Stimulated activated memory B cell treated with anti-CD40 and anti-IgM and Interleukin-4, amounts not matched to agents 10 μg/mL and 1 μg/mL and 100 μg/mL, for 72 hours (primary cell): ENCODE measurements at places on chromosomes 6 and 20.

- ATAC-seq = no peak
Observed at GRCh38 chr20:58714923-58715351, 22.3 kb downstream of the NPEPL1 start.

GRCh38 chr20:48238781-48239180, 453.5 kb upstream of the SULF2 start:
- ATAC-seq = no peak

- no peak for ATAC-seq
Observed at GRCh38 chr20:31617432-31618104, 12.5 kb downstream of the ID1 start.

GRCh38 chr6:102051001-102051400, 657.5 kb downstream of the GRIK2 start:
- no peak for ATAC-seq

DNA sequence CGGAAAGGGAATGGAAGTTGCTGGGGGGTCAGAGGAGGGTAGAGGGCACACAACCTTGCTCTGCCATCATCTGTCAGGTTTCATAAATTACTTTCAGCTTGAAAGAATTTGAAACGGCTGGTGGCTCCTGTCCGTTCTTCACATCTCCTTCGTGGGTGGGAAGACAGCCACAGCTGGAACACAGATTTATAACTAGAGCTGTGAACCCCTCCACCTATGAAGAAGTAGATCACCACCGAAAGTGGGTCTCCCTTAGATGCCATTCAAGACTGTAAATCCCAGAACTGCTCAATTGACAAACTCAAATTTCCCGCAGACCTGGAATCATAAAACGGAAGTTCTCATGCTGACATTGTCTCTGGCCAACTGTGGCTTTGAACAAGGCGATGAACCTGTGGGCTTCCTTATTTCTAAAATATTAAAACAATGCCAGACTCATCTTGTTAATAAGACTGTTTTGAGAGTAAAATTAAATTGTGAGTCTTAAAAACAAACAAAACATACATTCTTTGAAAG, 65.3 kb downstream of the BTBD3 start:
- no peak for ATAC-seq

DNA sequence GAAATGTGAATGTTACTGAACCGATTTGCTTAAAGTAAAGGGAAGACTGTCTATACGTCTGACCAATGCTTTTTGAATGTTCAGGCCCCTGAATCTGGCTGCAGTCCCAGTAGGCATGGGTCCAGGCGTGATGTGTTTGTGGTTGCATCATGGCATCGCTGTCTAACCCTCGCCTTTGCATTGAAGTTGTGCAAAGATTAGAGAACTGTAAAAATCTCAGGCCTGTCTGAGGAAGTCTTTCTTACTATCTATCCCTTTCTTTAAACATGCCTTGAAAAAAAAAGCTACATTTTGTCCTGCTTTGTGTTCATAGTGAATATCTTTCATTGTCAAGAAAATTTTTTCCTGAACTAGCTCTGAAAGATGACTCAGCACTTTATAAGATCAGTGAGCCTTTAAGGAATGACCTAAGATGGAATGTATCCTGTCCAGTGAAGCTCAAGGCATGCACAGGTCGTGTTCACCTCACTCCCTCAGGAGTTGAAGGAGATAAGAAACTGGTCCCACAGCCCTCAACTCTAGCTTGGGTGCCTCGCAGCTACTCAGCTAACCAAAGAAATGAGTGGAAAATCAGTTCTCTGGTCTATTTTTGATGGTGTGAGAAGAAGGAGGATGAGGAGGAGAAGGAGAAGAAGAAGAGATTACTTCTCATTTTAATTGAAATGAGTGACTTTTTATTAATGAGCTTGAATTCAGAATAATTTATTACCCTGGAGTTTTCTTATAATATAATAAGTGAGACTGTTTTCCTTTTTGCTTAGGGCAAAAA, 48.6 kb downstream of the TPD52L1 start:
- ATAC-seq = no peak

GRCh38 chr6:136326038-136326553, 36.5 kb upstream of the BCLAF1 start:
- ATAC-seq = no peak

DNA sequence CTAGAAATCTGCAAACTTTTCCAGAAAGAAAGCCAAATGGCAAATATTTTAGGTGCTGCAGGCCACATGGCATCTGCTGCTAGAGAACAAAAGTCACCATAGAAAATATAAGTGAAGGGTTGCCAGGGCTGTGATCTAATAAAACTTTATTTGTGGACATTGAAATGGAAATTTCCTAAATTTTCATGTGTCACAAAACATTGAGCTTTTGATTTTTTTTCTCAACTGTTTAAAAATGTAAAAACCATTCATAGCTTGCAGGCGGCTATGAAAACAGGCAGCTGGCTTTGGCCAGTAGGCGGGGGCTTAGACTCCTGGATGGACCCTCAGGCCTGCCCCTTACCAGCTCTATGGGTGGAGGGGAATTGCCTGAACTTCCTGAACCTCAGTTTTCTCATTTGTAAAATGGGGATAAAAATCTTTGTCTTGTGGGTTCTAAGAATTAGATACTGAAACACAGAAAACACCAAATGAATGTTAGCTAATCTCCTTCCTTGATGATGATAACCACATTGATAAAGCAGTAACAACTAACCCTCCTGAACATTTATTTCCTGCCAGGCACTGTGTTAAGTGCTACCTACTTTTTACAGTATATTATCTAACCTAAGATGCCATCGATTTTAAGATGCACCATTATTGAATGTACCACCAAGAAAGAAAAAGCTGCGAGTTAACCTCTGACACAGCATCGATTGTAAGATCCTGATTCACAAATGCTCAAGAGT, 85.5 kb downstream of the SLC22A23 start:
- ATAC-seq = no peak

GRCh38 chr20:60220706-60221105, 262.5 kb downstream of the CDH26 start:
- no peak for ATAC-seq

DNA sequence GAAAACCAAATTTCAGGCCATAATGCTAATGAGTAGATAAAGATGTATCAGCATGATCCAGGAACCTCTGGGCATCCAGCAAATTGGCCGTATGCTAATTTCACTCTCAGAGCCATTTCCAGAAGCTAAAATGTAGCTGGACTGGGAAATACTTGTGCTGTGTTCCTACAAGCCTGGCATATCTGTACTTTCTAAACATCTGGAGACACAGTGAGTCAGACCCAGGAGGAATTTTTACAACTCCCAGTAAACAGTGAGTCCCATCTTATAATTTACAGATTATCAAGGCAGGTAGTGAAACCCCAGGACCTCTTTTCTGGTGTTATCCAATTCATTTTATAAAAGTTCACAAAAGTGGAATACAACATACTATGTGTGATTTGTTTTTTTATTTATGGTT, 683.0 kb upstream of the ADGRB3 start:
- no peak for ATAC-seq

DNA sequence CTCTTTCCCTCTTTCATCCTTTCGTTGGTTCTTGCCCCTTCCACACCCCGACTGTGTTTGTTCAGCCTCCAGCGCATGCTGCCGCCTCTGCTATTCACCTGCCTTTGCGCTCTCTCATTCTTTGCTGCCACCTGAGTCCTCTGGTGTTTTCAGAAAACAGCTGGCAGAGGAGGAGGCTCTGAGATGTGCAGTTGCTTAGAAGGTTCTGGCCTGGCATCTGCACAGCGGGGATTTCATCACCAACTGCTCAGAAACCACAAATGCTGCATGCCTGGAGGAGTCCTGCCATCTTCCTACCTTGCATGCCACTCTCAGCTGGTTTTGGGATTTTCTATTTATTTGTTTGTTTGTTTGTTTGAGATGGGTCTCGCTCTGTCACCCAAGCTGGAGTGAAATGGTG, 39.2 kb upstream of the CLDN20 start:
- ATAC-seq = no peak

DNA sequence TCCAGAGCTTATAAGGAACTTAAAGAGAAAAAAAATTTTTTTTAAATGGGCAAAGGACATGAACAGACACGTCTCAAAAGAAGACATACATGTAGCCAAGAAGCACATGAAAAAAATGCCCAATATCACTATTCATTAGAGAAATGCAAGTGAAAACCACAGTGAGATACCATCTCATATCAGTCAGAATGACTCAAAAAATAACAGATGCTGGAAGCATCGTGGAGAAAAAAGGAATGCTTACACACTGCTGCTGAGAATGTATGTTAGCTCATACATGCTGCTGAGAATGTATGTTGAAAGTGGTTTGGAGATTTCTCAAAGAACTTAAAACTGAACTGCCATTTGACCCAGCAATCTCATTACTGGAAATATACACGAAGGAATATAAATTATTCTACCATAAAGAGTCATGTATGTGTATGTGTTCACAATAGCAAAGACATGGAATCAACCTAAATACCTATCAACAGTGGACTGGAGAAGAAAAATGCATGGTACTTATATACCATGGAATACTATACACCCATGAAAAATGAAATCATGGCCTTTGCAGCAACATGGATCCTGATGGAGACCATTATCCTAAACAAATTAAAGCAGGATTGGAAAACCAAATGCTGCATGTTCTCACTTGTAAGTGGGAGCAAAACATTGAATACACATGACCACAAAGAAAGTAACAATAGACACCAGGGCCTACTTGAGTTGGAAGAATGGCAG, 5.2 kb downstream of the OR11A1 start:
- no peak for ATAC-seq

- ATAC-seq = peak; percentile 66
Observed at GRCh38 chr6:110635096-110635495, 158.7 kb upstream of the SLC22A16 start.

DNA sequence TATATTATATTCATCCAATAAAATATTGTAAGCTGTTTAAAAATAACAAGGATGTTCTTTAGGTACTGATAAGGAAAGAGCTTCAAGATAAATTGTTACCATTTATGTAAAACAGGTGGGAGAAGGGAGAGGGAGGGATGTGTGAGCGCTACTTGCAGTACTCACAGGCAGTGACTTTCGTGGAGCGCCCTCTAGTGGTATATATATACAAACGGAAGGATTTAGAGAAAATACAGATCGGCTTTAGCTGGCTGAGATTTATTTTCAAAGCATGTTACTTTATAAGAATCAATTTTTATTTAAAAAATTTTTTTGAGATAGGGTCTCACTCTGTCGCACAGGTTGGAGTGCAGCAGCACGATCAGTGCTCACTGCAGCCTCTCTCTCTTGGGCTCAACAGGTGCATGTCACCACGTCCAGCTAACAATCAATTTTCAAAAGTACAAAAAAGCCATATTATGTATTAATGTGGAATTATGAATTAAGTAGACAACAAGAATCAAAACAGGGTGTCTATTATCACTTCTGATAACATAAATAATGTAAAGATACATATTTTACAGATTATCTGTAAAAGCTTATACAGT, 3.3 kb upstream of the MOG start:
- no peak for ATAC-seq

DNA sequence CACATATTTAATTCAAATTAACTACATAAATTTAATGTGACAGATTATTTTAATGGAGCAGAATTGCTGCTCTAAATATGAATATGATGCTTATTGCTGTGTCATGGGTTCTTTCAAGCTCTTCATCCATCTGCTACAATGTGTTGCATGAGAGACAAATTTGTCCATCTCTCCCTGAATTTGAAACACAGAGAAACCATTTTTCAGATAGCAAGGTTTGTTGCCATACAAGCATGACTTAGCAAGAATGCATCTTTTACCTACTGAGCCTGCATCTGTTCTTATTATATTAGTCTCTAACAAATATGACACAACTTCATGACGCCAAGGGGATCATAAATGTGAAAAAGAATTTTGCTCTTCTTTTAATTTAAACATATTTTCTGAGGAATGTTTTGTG, 8.0 kb upstream of the UTRN start:
- ATAC-seq = no peak

- ATAC-seq = no peak
Observed at GRCh38 chr20:17940224-17940971, 28.2 kb downstream of the SNX5 start.

DNA sequence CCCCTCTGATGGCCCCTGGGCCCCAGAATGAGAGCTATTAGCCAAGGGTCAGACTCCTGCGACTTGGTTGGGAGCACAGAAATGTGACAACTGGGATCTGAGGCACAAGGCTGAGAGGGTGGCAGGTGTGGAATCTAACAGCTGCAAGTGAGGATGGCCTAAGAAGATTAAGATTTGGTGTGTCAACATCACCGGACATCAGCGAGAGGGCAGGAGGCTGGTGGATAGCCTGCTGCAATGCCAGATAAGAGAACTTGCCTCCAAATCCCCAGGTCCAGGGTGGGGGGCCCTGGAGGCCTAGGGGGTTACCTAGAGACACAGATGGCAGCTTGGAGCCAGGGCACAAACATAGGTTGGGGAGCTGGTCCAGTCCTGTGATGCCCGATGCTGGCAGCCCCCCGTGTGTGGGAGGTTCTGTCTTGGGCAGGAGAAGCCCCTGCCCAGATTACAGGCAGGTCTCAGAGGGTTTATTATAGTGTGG, 155.8 kb downstream of the GRM4 start:
- no peak for ATAC-seq

DNA sequence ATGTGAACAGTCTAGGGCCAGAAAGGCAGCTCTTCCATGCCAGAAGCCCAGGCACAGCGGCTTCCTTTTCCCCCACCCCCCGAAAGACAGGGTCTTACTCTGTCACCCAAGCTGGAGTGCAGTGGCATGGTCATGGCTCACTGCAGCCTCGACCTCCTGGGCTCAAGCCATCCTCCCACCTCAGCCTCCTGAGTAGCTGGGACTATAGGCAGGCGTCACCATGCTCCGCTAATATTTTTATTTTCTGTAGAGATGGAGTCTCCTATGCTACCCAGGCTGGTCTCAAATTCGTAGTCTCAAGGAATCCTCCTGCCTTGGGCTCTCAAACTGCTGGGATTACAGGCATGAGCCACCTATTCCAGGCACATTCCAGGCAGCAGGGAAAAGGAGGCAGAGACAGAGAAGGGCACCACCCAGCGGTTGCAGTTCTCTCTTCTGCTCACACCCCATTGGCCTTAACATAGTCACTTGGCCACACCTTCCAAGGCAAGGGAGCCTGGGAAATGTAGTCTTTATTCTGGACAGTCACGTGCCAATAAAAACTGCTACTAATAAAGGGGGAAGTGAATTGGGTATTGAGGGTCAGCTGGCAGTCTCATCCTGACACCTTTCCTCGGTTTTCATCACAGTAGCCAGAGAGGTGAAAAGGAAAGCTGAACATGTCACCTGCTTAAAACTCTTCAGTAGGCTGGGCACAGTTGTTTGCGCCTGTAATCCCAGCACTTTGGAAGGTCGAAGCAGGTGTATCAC, 205.9 kb downstream of the ZMYND8 start:
- no peak for ATAC-seq

- ATAC-seq = no peak
Observed at GRCh38 chr6:130560231-130560630, 194.4 kb downstream of the TMEM200A start.

DNA sequence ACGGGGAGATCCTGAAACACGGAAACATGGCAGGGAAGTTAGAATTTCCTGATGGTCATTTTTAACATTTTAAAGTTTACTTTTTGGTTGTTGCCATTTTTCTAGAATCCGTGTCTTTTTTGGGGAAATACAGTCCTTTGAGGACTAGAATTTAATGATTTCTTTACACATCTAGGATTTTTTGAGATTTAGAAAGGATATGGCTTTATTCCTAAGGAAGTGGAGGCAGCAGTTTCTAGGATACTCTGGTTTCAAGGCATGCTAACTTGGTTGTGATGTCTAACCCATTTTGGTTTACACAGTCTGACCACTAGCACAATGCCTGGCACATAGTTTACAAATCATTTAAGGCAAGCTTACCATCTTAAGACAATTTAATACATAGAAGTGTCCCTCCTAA, 1.1 kb upstream of the ZBTB2 start:
- no peak for ATAC-seq

- no peak for ATAC-seq
Observed at GRCh38 chr20:17612287-17612991, 42.6 kb downstream of the DSTN start.

GRCh38 chr20:4876731-4877130, 124.6 kb downstream of the SLC23A2 start:
- no peak for ATAC-seq
